ENCODE measurements at places on chromosomes 16 and 17.

GRCh38 chr17:57772774-57773173 is 27.7 kb upstream of the CCDC182 start:
- no peak for DNase-seq

DNA sequence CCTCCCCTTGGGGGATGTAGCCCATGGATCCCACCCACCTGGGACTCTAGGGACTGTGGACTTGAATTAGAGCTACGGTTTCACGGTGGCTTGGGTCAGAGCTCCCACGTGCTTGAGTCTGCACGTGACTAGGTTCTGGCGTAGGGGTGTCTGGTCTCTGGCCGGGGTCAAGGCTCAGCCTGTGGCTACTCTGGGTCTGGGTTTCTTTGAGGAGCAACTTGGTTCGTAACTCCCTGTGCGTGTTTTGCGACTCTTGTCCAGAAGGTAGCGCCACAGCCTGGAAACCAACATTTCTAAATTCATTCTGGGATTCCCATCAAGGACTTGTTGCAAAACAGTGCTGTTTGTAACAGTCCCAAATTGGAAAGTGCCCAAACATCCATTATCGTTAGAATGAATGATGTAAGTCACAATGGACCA is 470 bp upstream of the GGT6 start:
- DNase-seq: no peak

GRCh38 chr17:15883617-15884111 is 61.3 kb upstream of the ADORA2B start:
- no peak for DNase-seq

DNA sequence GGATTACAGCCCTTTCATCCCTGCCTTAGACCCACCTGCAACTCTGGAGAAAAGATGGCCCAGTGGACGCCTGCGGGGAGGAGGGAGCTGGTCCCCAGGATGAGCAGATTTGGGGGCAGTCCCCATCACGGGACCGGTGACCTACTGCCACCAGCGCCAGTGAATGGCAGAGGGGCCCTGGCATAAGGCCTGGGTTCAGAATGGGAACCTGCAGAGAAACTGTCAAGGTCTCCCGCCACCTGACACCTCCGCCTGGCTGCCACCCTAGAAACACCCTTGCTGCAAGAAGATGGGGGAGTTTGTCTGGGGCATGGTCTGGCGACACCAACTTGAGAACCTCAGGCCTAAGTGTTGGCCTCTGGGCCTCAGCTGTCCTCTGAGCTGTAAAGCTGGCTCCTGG is 335.7 kb downstream of the SEC14L1 start:
- DNase-seq: no peak

DNA sequence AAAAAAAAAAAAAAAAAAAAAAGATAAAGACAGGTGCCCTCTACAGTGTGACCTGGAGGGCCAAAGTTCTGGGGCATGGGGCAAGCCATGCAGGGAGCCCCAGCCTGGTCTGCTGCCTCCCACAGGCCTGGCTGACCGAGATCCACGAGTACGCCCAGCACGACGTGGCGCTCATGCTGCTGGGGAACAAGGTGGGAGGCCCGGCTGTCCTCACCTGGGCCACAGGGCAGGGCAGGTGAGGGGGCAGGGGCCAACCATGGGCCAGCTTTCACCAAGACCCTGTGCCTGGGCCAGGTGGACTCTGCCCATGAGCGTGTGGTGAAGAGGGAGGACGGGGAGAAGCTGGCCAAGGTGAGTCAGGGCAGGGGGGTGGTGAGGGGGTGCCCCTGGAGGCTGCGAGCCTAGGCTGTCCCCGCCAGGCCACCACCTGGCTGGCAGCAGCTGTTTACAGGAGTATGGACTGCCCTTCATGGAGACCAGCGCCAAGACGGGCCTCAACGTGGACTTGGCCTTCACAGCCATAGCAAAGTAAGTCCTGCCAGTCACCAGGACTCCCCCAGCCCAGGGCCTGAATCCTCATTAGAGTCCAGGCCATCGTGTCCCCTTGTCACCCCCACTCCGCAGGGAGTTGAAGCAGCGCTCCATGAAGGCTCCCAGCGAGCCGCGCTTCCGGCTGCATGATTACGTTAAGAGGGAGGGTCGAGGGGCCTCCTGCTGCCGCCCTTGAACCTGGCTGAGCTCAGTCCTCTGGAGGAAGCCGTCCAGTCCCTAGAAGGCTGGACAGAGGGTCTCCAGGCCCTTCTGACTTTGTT is 2.7 kb upstream of the TRAF7 start:
- DNase-seq: no peak

DNA sequence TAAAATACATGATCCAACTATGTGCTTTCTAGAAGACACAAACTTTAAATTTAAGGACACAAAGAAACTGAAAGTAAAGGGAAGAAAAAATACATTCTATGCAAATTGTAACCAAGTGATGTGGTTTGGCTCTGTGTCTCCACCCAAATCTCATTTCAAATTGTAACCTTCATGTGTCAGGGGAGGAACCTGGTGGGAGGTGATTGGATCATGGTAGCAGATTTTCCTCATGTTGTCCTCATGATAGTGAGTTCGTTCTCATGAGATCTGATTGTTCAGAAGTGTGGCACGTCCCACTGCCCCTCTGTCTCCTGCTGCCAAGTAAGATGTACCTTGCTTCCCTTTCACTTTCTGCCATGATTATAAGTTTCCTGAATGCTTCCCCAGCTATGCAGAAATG is 15.0 kb downstream of the OR1A1 start:
- DNase-seq: no peak

GRCh38 chr16:57621521-57622271 is 6.7 kb upstream of the ADGRG1 start:
- no peak for DNase-seq

GRCh38 chr17:64357191-64357981 is 33.3 kb downstream of the PECAM1 start:
- DNase-seq: peak; percentile 63

DNA sequence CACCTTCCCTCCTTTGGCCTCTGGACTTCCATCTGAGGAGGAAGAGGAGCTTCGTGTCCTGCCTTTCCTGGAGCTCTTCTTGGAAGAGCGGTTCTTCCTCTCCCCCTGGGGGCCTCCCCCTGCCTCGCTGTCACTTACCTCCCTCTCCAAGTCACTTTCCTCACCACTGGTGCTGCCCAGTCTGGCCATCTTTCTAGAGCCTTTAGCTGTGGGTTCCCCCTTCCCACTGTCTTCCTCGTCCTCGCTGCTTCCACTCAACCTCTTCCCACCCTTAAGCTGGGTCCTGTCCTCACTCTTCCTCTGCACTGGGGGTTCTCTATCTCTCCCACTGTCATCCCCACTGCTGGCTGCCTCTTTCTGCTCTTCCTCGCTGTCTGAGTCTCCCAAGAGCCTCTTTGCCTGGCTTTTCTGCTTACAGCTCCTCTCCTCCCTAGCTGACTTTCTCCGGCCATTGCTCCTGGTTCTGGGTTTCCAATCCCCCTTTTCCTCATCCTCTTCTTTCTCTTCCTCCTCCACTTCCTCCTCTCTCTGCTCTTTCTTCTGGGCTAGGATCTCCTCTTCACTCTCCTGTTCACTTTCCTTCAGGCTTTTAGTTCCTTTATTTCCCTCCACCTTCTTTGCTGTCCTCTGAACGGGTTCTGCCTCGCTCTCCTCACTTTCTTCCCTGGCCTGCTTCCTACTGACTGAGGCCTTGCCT is 1.4 kb downstream of the HIRIP3 start:
- DNase-seq: no peak

All from NCI-H1092 (cell line).